ENCODE measurements at places on chromosomes 1 and 21. TPM values are rescaled to one million over a fixed set of nuclear protein-coding genes. Genes with fewer than 3 reads are reported as not detected.
A peak's percentile ranks its signal among the peaks of the same experiment; 100 is the strongest.

- no peak for DNase-seq
Measured at GRCh38 chr1:204909109-204909508, 38.4 kb downstream of the NFASC start.

GRCh38 chr21:35720208-35720731, 340.1 kb downstream of the SETD4 start:
- DNase-seq: no peak

The CFHR2 gene
- not detected for total RNA-seq

The GLIS1 gene
- total RNA-seq: 1.6 TPM

- DNase-seq: no peak
Measured at GRCh38 chr1:245440922-245441321, 286.1 kb downstream of the KIF26B start.

The PCP4L1 gene
- total RNA-seq: not detected

The GREM2 gene
- total RNA-seq: 2.0 TPM

The ZNF436 gene
- 115 TPM for total RNA-seq

The KCNA3 gene
- under 0.01 TPM for total RNA-seq

GRCh38 chr21:46181953-46182547, 2.2 kb downstream of the SPATC1L start:
- no peak for DNase-seq

The OR2L3 gene
- total RNA-seq: not detected

GRCh38 chr1:174999936-175000696, at the start of gene CACYBP:
TSS of gene CACYBP (plus strand) at chr1:174999947. CDS start at chr1:175000181, 234 bp downstream.
- peak; percentile 30 for DNase-seq

DNA sequence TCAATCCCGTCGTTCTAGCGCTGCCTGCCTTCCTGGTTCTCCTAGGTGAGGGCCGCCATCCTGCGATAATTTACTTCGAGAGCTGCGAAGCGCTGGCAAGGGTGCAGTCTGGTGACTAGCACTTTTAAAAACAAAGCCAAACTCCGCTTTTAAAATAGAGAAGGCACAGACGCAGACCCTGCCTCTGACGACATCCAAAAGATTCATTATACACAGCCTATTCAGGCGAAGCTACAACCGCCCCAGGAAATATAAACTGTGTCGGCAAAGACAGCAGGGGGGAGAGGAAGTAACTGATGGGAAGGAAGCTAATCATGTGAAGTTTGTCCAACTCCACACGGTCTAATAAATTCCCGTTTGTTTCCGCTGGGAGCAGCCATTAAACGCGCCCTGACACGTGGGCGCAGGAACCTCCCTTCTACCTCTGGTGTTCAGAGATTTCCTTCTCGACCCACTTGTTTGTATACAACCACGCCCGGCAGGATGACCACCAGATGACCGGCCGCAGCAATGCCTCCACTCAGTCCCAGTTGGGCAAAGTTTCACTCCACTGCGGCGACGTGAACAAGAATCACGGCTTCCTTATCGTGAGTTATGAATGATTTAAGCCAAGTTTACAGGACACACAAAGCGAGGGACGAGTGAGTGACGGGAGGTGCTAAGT, 1.3 kb downstream of the GNG12 start:
- peak; percentile 80 for DNase-seq

DNA sequence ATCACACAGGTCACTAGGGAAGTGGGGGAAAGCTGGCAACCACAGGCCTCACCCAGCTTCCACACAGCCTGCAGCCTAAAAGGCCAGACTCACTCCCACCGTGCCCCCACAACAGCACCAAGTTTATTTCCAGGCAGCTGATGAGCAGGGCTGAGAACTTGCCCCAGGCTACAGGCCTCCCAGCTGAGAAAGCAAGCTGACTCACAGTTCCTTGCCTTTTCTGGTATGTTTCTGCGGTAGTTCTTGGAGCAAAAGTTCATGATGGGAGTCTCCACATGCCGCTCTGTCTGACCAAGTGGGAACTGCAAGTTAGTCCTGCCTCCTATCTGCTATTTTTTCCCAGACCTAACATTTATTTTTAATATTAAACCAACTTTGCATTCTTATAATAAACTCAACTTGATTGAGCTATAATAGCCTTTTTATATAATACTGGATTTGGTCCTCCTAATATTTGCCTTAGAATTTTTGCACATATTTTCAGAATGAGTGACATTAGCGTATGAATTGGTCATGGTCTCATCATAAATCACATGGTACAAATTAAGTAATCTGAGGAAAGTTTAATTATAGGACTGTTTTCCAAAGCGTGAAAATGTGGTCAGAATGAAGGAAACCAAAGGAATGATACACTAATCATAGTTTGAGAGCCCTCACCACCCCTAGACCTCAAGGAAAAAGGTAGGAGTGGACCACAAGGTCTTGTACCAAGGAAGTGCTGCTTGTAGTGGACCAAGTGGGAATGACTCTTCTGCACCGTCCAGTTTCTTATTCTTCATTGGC, 30.7 kb downstream of the RPAP2 start:
- no peak for DNase-seq

The HSD3B1 gene
- not detected for total RNA-seq

- DNase-seq: no peak
Measured at GRCh38 chr1:222788402-222789156, 26.3 kb upstream of the DISP1 start.

DNA sequence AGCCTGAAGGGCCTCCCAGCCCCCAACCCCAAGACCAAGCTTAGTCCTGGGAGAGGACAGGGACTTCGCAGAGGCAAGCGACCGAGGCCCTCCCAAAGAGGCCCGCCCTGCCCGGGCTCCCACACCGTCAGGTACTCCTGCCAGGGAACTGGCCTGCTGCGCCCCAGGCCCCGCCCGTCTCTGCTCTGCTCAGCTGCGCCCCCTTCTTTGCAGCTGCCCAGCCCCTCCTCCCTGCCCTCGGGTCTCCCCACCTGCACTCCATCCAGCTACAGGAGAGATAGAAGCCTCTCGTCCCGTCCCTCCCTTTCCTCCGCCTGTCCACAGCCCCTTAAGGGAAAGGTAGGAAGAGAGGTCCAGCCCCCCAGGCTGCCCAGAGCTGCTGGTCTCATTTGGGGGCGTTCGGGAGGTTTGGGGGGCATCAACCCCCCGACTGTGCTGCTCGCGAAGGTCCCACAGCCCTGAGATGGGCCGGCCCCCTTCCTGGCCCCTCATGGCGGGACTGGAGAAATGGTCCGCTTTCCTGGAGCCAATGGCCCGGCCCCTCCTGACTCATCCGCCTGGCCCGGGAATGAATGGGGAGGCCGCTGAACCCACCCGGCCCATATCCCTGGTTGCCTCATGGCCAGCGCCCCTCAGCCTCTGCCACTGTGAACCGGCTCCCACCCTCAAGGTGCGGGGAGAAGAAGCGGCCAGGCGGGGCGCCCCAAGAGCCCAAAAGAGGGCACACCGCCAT, 21.9 kb upstream of the ARF1 start:
- DNase-seq: peak; percentile 16

- peak; percentile 16 for DNase-seq
Measured at GRCh38 chr1:182841368-182841988, 2.3 kb downstream of the DHX9 start.

The TDRD5 gene
- total RNA-seq: not detected

DNA sequence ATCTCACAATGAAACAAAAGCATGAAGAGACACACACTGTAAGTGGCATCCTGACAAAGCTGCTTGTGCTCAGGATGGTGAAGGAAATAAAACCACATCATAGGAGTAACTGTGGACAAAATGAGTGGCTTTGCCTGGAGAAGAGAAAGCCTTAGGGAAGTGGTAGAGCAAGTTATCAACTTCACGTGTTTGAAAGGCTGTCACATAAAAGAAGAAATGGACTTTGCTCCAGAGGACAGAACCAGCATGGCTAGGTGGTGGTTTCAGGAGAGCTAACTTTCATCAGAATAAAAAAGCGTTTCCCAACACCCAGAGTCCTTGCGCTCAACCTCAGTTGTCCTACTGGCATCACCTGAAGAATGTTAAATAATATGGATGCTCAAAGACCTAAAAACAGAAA, 139.9 kb downstream of the SETD4 start:
- no peak for DNase-seq

DNA sequence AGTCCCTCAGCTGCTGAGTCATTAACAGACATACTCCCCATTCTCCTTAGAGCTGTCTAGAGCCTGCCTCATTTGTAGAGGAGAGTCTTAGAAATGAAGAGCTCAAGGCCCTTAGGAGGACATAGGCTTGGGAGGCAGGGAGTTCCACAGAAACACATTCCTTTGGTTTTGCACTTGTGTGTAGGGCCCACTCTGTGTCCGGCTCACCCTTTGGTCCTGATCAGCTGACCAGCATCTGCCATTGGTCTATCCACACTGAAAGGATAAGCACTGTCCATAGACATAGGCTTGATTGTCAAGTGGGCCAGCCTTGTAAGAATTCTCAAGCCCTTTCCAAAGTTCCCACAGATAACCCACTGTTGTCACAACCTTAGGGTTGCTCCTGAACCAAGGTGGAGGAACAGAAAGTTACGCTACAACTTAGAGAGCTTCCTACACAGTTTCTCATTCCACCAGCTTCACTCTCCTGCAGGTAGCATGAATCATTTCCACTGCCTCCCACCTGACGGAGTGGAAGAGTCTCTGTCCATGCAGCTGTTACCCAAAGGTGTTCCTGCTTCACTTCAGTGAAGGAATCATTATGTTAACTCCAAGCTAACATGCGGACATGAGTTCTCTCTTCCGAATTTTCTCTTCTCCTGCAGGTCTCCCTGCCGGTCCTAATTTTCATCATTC, 96.1 kb downstream of the TNFSF18 start:
- DNase-seq: no peak

The ATAD3B gene
- 5.2 TPM for total RNA-seq

GRCh38 chr1:204889681-204890383, 19.2 kb downstream of the NFASC start:
- DNase-seq: peak; percentile 44

The STIL gene
- 3.9 TPM for total RNA-seq

- DNase-seq: peak; percentile 20
Measured at GRCh38 chr1:17258116-17258757, 9.3 kb downstream of the PADI3 start.

DNA sequence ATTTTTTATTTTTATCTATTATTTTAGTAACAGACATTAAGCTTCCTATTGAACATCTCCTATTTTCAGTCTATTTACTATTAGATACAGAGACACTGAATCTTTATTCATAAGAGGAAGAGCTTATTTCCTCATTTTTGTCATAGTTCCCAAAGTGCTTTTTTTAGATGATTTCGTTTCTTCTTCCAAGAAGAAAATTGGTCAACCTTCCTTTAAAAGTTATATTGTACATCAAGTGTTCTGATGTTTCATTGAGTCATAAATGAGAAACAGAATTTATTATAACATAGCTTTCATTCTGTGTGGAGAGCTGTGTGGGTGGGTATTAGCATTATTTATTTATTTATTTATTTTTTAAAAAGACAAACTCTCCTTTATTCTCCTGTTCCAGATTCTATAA, 50.6 kb upstream of the BACH1 start:
- DNase-seq: peak; percentile 35

The CSMD2 gene
- total RNA-seq: 0.82 TPM

DNA sequence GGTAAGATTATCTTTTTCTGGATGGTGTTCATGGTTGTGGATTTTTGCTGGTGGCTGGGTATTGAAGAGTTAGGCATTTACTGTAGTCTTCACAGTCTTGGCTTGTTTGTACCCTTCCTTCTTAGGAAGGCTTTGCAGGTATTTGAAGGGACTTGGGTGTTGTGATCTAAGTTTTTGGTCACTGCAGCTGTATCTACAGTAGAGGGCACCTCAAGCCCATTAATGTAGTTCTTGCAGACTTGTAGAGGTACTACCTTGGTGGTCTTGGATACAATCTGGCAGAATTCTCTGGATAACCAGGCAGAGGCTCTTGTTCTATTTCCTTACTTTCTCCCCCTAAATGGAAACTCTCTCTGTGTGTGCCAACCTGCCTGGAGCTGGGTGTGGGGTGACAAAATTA, 155.8 kb upstream of the BRINP3 start:
- DNase-seq: no peak

The C1orf210 gene
- not detected for total RNA-seq

The PLEKHA6 gene
- 5.1 TPM for total RNA-seq

- peak; percentile 79 for DNase-seq
Measured at GRCh38 chr1:238558156-238558555, 667.4 kb upstream of the ZP4 start.

The SERTAD4 gene
- 16.7 TPM for total RNA-seq

The RBP7 gene
- total RNA-seq: not detected

- peak; percentile 94 for DNase-seq
Measured at GRCh38 chr1:219174460-219175211, 958 bp downstream of the LYPLAL1 start.

GRCh38 chr1:99005537-99005942, 879 bp upstream of the PLPPR5 start:
- no peak for DNase-seq

DNA sequence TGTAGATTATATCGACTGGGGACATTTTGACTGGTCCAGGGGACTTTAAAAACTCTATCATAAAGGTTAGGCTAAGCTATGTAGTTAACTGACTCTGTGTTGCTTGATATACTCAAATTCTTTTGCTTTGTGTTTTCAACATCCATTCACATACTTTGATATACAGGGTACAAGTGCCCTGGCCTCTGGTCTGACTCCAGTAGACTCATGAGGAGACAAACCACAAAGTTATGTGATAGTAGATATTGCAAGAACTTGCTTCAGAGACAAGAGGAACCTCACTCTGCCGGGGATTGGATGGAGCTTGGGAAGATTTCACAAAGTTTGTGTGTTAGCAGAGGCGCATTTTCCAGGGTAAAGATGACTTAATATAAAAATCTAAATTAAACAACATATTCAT, 1.3 kb downstream of the GORAB start:
- peak; percentile 85 for DNase-seq

GRCh38 chr1:189681252-189681919, 796.3 kb downstream of the BRINP3 start:
- DNase-seq: no peak

The TIAM1 gene
- total RNA-seq: 15.1 TPM

DNA sequence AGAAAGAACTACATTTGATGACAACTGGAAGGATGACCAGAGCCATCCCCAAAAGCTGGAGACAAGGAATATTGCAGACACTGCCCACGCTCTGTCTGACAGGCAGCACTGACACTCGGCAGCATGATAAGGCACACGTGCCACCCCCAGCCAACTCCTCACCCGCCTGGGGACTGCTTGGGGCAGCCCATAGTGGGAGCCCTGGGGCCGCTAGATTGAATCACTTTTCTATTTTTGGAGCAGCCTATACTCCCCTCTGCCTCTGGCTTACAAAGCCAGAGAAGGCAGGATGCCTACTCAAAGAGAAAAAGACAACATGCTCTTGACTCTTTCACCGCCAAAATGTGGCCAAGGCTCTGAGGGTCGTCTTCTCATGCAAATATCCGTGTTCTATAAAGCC, 1.3 kb downstream of the SMG5 start:
- DNase-seq: peak; percentile 45

Data from fibroblast of the aortic adventitia (primary cell).